Activated T-helper 1 cell treated with Interleukin-2 at 50 U/mL for 16 hours (primary cell): ENCODE measurements at places on chromosomes 4 and X.

DNA sequence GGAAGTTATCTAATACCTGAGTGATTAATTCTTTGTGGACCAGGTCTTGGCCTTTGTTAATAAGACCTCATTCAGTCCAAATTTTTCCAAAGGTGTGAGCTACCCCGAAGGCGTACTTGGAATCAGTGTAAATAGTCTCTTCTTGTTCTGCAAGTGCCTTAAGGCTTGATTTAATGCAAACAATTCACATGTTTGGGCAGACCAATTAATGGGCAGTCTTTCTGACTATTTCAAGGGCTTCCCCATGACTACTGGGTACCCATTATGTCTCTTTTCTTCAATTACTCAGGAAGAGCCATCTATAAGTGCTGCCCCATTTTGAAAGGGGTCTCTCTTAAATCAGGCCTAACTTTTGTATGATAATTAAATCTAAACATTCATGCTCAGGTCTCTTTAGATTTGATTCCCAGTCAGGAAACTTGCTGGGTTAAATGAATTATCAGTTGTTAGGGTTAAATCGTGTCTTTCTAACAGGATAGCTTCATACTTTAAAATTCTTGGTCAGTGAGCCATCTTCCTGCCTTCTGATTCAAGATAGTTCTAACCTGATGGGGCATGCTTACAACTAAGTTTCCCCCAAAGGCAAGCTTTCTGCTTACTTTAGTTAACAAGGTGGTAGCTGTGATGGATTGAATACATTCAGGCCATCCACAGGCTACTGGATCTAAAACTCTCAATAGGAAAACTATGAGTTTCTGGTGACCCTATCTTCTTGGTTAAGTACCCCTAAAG, 179.6 kb downstream of the CCNG2 start:
- DNase-seq, result no peak

GRCh38 chrX:45479196-45479834, 278.6 kb upstream of the DIPK2B start:
- DNase-seq, result no peak

GRCh38 chr4:156442912-156443311, 489.2 kb upstream of the CTSO start:
- no peak for DNase-seq

DNA sequence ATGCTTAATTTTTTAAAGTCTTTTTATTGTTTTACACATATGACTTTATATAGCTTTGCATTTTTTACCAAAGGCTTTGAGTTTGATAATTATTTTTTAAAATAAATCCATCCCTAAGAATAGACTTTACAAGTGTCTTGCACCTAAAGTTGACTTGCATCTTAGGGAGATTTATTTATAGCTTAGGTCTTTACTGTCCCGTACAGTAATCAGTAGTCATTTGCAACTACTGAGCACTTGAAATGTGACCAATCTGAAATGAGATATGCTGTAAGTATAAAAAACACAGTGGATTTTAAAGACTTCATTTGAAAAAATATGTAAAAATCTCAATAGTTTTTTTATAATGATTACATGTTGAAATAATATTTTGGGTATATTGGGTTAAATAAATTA, 19.2 kb downstream of the TBC1D1 start:
- DNase-seq, result no peak

- no peak for DNase-seq
Observed at GRCh38 chr4:8247047-8247930, 22.3 kb upstream of the HTRA3 start.

- DNase-seq, result no peak
Observed at GRCh38 chrX:134792077-134792476, 133.8 kb upstream of the PLAC1 start.

DNA sequence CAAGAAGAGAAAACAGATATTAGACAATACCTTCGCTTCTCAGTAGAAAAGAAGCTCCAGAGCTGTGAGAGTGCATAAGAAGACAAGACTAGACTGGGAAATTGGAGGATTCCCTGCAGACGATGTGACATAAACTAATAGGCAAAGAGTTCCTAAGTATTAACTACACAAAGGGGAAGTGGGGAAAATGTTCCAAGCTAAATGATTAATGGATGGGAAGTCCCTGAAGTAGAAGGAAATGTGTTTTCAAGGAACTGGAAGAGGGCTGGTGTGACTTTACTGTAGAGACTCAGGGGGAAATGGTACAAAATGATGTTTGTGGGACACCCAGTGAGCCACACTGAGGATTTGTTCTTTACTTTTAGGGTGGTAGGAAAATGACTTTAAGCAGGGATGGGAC, 69.7 kb upstream of the DCLK2 start:
- DNase-seq, result no peak

DNA sequence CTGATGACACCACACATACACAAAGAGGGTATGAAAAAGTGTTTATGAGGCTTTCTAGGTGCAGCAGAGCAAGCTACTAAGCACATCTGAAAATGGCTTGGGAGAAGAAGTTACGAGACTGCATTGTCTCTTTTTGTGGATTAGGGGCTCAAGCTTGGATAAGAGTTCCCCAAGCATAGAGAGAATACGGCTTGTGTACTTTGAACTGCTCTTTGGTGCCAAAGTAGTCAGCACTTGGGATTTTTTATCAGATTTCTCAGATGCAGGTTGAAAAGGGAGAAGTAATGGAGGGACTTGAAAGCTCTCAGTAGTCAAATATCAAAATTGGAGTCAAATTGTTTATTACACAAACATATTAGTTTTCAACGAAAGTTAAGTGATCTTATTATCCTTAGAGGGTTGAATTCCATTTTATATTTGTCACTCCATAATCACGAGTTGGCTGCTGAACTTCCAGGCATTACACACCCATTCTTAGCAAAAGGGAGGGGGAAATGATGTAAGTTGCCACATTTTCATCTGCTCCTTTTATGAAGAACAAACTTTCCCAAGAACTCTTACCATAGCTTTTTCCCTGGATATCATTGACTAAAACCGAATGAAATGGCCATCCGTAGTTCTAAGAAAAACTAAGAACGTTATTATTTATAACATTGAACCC, 1904.9 kb downstream of the PCDH7 start:
- no peak for DNase-seq

DNA sequence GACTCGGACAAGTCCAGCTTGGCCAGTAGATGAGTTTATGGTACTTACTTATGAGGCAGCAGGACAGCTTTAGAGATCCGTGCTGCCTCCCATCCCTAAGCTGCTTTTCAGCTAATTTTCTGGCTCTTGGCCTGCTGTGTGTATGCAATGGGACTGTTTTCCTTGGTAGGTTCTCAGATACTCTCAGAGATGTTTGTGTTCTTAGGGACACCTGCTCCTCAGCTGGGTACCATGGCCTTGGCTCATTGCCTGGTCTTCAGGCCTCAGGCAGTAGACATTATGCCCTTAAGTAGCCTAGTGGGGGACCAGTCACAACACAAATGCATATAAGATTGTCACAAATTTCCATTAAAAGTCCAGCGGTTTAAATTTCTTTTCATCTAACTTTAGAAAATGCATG, 688.0 kb downstream of the PCDH7 start:
- no peak for DNase-seq

DNA sequence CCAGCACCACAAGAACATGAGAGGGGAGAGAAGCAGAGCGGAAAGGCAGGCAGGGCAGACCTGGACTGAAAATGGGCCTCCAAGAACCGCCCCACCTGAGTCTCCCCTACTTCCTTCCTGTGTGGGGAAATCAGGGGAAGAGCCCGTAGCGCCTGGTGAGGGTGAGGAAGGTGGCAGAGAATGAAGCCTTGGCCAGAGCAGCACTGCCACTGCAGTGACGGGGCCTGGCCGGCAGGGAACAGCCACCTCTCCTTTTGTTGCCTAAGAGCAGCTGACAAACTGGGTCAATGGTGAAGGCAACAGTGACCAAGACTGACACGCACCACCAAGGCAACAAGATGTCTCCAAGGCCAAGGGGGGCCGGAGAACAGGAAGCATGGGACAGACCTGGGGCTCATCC, 58.4 kb upstream of the CBR4 start:
- no peak for DNase-seq

DNA sequence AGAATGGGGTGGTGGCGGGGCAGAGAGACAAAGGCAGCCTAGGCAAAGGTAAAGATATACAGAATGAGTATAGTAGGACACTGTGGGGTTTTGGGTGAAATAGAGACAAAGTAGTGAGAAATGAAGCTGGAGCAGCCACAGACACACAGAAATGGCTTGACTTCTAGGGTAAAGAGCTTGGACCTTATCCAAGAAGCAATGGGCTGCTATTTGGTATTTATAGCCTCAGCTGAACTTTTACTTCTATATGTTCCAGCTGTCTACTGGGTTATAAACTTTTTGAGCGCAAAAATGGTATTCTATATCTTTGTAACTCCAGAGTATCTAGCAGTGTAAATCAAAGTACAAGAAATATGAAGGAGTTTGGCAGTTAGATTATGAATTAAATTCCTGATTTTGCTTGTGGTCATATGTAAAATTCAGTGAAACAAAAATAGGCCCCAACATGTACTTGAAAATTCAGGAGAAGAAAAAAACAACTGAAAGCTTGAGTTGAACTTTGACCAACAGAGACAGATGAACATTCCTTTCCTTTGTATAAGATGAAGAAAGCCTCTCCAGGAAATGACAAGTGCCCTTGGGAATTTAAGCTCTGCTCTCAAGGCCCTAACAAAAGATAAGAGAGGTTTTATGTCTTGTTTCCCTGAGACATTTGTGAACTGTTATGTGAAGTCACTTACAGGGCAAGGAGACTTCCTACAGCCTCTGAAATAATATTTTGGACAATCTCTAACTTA, 354.1 kb downstream of the CHIC1 start:
- DNase-seq, result no peak

GRCh38 chrX:1226249-1226648, 13.8 kb upstream of the CRLF2 start:
- no peak for DNase-seq

DNA sequence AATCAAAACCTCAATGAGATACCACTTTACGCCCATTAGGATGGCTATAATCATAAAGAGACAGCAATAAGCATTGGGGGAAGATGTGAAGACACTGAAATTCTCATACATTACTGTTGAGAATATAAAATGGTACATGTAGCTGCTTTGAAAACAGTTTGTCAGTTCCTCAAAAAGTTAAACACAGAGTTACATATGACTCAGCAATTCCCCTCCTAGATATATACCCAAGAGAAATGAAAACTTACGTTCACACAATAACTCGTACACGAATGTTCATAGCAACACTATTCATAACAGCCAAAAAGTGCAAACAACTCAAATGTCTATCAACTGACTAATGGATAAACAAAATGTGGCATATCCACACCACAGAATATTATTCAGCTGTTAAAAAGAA, 36.6 kb downstream of the PHF8 start:
- DNase-seq, result no peak

DNA sequence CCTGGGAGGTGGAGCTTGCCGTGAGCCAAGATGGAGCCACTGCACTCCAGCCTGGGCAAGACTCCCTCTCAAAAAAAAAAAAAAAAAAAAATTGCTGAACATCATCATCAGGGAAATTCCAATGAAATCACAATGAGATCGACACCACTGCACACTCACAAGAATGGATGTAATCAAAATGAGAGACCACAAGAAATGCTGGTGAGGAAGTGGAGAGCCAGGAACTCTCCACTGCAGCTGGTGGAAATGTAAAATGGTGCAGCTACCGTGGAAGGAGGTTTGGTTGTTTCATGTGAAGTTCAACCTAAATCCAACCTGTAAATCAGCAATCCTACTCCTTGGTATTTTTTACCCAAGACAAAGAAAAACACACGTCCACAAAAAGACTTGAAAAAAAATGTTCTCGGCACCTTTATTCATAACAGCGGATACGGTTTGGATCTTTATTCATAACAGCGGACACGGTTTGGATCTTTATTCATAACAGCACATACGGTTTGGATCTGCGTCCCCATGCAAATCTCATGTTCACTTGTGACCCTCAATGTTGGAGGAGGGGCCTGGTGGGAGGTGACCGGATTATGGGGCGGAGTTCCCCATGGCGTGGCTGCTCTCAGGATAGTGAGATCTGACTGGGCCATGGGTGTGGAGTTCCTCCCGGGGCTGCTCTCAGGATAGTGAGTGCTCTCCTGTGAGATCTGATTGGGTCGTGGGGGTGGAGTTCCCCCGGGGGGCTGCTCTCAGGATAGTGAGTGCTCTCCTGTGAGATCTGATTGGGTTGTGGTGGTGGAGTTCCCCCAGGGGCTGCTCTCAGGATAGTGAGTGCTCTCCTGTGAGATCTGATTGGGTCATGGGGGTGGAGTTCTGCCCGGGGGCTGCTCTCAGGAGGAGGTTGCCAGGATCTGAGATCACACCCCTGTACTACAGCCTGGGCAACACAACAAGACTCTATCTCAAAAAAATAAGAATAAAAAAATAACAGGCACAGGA, 7.7 kb downstream of the GAK start:
- no peak for DNase-seq

DNA sequence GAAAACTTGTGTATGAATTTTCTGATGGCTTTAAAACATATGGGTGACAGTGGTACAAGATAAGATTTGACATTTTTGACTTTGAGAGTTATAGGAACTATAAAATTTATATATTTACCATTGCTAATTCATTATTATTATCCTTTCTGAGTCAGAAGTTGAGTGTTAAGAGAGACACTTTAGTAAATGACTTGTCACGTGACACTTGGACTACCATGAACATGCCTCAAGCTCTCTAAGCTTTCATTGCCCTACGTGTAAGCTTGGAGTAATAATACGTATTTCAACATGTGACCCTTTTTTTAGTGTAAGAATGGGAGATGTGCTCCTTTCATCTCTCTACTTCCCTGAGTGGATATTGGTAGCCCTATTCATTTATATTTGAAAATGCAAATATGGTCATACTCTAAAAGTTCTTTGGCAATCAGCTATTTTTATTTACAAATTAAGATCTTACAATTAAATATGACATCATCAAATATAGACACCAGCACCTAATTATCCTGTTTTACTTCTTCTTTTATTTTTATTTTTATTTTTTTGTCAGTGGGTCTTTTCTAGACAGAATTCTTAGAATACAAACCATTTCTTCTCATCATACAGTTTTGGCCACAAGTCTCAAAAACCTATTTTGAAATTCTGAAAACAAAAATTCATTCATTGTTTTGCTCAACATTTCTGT, 837.0 kb downstream of the PDHA2 start:
- no peak for DNase-seq

DNA sequence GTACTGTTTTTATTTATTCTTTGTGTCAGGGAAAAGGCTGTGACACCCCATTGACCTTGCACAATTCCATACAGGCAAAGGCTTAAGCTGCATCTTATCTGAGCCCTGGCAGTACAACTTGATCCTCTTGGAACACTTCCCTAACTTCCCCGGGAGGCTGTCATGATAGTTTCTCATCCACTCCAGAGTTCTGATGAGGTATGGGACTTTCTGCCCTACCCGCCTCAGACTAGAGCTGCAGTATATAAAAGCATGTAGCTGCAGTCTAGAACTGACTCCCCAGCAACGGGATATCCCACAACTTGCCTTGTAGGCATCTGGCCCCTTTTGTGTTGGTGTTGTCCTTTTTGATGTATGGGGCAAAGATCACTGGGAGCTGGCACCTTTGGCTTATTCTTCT, 72.7 kb downstream of the FNIP2 start:
- DNase-seq, result no peak

GRCh38 chr4:31678356-31678755, 958.2 kb downstream of the PCDH7 start:
- no peak for DNase-seq

DNA sequence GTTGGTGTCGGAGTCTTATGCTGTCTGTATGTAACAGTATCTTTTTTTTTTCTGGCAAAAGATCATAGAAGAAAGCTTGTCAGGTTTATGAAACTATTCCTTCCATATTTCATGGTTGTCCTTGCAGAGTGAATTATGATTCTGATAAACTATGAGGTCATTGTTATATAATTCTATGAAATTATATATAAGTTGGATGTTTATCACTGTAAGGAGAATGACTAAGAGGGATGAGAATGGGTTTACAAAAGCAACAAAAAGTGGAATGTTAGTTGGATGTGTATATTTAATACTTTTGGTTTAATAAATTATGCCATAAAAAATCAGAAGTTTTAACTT, 43.1 kb downstream of the RAPGEF2 start:
- no peak for DNase-seq
